ENCODE measurements at places on chromosomes 7 and 10.
A peak's percentile ranks its signal among the peaks of the same experiment; 100 is the strongest.

- DNase-seq, result no peak
These were observed 9.0 kb downstream of the ZWINT start for GRCh38 chr10:56351909-56352630.

- no peak for DNase-seq
These were observed 636.0 kb upstream of the TPK1 start for GRCh38 chr7:145471883-145472282.

DNA sequence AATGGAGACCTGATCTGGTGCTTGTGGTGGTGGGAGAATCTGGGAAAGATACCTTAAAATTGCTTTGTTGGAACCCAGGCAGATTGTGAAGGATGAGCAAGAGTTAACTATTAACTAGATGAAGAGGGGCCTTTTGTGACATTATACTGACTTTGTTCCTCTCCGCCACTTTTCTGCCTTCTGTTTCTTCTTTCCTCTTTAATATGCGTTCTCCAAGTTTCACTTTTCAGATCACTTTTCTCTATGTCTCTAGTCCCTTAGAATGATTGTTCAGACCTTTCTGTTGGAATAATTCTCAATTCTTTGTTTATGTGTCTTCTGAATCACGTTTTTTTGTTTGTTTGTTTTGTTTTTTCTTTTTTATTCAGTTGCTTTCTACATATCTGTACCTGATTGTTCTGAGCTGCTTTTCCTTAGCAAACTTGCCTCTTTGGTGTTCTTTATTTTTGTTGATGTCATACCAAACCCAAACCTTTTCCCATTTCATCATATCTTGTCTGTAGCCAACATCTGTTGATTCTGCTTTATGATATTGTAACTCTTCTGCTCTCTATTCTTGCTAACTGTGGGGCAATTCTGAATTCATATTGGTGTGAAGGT, 2.8 kb downstream of the BMPR1A start:
- DNase-seq, result no peak

DNA sequence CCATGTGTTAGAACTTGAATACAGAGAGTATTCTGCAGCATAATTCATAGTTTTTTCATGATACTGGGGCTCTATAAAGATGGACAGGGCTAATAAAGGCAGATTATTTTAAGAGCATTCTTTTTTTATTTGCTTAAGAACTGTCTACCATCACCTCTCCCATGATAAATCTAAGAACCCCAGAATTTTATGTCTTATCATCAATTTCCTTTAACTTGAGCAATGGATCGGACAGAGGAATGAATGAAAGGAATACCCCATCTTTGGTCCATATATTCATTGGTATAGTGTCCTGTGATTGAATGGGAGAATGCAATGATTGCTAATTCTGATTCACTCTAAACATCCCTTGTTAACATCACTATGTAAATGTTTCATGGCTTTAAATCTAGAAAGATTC, 946.3 kb upstream of the LRRN3 start:
- DNase-seq, result no peak

- DNase-seq, result no peak
These were observed 25.6 kb upstream of the ZC3HAV1L start for GRCh38 chr7:139061416-139061815.

- no peak for DNase-seq
These were observed 624.8 kb upstream of the FZD8 start for GRCh38 chr10:36266923-36267322.

GRCh38 chr10:10552948-10553347, 464.7 kb upstream of the CELF2 start:
- no peak for DNase-seq

- no peak for DNase-seq
These were observed 8.9 kb upstream of the DYNC2I1 start for GRCh38 chr7:158847451-158847866.

- DNase-seq, result no peak
These were observed 4.8 kb downstream of the NUB1 start for GRCh38 chr7:151346470-151346769.

DNA sequence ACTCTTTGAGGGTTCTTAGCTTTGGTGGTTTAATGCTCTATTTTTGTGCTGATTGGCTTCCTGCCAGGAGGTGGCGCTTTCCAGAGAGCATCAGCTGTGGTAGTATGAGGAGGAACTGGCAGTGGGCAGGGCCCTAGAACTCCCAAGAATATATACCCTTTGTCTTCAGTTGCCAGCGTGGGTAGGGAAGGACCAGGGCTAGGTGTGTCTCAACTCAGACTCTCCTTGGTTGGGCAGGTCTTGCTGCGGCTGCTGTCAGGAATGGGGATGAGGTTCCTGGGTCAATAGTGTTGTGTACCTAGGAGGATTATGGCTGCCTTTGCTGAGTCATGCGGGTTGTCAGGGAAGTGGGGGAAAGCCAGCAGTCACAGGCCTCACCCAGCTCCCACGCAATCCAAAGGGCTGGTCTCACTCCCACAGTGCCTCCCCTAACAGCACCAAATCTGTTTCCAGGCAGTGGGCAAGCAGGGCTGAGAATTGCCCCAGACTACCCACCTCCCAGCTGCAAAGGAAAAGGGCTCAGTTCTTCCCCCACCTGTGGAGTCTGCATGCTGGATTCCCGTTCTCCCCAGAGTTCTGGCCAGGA, 191.5 kb downstream of the PHTF2 start:
- DNase-seq, result peak; percentile 70

GRCh38 chr7:86911659-86912058, 147.8 kb downstream of the ELAPOR2 start:
- peak; percentile 10 for DNase-seq

DNA sequence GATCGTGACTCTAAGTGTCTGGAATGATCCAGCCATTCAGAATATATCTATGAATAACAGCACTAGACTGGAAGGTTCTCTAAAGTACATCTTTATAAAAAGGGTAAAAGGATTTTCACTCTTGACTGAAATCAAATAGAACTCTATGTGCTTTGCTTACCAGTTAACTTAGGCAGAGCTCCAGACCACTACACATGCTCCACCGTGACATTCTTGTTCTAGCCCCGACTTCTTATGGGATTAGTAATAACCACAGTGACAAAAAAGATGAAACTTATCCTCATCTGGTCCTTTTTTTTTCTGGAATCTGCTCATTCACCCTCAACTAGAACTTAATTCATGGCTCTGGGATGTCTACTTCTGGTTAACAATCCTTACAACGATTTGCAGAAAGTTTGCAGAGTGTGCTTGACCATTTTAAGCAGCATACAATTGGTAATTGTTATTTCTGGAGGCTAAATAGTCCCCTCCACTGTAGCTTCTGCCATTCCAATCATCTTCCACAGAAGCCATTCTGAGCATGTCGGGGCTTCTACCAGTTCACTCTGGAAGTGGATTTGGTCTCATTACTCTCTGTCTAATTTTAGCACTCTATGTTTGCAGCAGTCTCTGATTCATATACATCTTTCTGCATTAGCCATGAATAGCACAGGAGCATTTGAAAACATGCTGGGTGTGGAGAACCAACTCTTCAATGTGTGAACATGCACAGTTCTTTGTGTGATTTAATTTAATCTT, 163.7 kb upstream of the CDC14C start:
- DNase-seq, result no peak

GRCh38 chr7:30172451-30172850, 37.7 kb downstream of the MTURN start:
- no peak for DNase-seq

DNA sequence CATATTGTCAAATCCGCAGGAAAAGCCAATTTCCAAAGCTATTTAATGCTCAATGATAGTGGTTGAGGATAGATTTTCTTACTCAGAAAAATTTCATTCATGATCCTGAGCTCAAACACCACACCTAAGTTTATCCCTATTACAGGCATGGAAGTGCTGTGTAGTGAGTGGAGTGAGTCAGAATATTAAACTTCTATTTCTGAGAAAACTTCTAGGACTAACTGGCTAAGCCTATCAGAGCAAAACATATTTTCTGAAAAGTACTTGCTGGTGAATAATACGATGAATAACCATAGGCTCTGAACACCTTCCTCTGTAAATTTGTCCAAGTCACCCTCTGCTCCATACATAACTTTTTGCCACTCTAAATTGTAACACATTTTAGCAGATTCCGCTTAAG, 221.5 kb downstream of the SUGCT start:
- no peak for DNase-seq

DNA sequence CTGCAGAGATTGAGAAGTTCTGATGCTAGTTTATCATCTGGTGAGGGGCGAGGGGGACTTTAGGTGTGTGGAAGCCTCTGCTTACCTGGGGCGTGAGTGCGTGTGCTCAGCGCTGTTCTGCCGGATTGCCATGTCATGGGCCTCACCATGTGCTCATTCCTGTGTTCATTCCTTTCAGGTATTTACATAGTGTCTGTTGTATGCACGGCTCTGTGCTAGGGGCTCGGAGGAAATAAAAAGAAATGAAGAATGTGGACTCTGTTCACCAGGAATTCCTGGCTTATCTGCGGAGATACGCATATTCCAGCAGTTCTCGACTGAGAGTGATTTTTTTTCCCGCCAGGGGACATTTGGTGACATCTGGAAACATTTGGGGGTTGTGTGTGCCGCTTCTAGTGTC, 152.0 kb downstream of the CAMK1D start:
- no peak for DNase-seq

DNA sequence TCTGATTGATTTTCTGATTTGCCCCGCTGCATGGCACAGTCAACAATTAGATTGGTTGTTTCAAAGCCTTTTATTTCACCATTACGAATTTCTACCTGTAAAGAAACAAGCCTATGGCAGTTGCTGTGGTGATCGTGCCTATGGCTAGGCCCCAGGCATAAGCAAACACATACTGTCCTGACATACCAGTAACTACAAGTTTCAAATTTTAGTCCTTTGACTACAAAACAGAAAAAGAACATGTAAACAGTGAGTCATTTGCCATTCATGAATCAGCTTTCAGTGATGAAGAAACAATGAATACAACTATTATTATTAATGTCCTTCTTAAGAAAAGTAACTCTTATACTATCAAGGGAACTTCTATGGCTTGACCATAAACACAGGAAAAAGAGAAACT, 168.0 kb upstream of the LRRN3 start:
- DNase-seq, result no peak

- DNase-seq, result no peak
These were observed 62.2 kb upstream of the ECHDC3 start for GRCh38 chr10:11679946-11680345.

DNA sequence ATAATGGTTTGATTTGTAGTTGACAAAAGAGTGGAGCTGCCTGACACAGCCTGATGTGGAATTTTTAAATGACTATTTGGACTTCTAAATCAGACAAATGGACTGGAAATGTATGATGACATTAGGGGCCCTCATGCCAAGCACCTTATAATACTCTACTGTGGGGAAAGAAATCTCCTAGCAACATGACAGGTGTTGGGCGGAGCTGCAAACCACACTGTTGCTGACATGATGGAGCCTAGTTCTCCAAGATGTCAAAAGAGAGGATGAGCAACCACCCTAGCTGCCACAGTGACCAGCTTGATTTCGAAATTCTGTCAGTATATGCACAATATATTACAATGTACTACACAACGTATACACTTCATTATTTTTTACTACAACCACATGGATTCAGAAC, 65.8 kb downstream of the RHOBTB1 start:
- DNase-seq, result no peak

DNA sequence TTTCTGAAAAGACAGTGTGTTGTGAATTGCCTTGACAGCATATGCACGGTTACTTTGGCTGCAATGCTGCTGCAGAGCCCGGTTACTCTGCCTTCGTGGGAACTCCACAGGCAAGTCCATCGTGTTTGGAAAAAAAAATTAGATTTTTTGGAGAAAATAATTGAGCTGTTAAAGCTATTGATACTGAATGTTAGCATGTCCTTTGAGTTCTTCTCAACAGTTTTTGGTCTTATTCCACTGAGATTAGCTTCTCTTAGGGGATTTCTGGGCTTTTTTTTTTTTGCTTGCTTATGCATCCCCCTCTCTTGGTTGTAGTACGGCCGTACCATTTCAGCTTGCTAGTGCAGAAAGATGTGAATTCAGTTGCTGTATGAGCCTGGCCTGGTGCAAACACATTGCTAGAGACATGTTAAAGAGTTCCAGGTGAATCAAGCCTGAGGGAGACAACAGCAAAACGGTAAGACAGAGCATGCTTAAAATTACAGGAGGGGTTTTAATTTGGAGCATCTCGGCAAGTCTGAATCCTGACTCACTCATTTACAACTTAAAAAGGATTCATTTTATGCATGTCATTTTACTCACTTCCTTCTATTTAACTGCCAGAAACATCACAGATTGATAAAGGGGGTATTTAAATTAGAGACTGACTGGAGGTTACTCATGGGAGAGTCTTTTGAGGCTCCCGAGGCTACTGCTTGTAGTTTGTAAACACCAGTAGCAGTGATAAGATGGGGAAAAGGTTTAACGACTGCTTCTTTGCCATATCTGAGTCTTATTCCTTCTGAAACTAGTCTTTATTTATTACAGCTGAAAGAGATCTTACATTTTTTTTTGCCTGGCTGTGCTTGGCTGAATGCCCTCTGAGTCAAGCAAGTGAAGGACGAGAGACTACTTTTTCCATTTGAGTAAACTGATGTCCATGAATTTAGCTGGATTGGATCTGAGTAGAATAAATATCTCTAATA, 113.7 kb downstream of the CDK14 start:
- DNase-seq, result no peak

- DNase-seq, result no peak
These were observed 1.6 kb downstream of the LRRD1 start for GRCh38 chr7:92177362-92177761.

- DNase-seq, result peak; percentile 44
These were observed 197.4 kb downstream of the AHR start for GRCh38 chr7:17495655-17496394.

DNA sequence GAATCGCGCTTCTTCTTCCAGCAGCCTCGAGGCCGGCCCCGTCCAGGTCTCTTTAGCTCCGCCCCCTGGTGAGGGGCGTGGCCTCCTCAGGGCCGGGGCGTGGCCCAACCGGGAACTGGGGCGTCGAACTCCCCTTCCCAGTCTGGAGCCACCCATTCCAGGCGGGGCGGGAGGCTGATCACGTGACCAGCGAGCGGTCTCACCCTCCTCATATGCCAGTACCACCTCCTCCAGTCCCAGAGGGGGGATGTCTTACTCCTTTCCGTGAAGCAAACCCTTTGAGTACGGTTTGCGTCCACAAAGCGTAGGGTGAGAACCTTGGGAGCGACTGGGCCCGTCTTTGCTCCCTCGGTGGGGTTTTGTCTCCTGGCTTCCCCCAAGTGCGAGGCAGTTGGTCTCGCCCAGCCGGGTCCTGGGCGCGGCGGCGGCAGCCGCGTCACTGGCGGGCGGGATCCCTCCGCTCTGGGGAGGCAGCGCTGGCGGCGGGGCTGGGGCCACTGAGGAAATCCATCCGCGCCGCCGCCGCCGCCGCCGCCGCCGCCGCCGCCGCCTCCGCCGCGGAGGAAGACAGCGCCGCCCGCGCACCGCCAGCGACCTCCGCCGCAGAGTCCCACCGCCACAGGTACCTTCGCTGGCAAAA, at the start of gene GNB2:
Gene GNB2, plus strand, starts transcription at position 439 of the 640 bp plus-strand sequence. CDS start 2,526 bp downstream, outside the sequence.
- DNase-seq, result peak; percentile 100

All from HT-29 (cell line).